KBM-7 (cell line): ENCODE measurements at places on chromosomes 11 and 22.

- no peak for DNase-seq
Observed at GRCh38 chr11:88194990-88195389, 19.7 kb upstream of the RAB38 start.

DNA sequence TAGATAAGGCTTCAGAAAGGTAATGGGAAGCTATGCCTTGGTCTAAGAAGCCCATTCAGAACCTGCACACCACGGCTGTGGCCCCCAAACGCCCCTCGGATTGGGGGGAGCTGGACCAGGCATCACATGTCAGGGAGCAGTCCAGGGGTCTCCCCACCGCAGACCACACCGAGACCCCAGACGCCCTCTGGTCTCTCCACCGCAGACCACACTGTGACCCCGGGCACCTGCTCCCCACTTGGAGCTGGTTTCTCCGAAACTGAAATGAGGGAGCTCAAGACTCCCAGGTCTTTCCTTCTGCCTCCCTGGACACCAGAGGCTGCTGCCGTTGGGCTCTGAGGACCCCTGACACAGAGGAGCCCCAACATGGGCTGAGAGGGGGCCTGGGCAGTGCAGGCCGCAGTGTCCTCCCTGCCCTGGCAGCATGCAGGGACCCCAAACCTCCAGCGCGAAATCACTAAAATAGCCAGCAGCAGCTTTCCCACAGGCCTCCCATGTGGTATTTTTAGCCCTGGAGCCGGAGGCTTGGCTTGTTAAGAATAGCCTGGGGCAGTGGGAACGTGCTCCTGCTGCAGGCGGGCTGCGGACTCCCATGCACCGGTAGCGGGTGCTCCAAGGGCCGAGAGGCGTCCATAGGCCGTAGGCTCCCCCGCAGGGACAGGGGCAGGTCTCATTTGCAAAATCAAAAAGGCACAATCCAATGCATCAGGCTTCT, 7.7 kb downstream of the LINC01488 start:
- DNase-seq, result no peak

GRCh38 chr11:69483170-69483569, 1.7 kb downstream of the LINC01488 start:
- DNase-seq, result no peak

DNA sequence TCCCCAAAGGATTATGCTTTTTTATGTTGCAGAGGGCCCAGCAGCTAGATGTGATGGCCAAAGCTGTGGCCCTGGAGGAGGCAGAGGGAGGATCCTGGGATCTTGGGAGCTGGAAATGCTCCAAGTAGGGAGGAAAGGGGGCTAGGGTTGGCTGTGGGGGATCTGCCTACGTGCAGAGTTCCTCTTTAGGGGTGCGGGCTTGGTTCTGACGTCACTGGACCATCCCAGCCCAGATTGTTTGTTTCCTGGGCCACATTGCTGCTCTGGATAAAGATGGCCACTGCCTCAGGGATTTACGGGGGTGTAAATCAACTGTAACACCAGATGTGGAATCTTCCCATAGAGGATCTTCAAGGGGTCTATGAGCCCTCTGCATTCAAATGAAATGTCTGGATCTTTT, 110.3 kb upstream of the SYT13 start:
- DNase-seq, result no peak

DNA sequence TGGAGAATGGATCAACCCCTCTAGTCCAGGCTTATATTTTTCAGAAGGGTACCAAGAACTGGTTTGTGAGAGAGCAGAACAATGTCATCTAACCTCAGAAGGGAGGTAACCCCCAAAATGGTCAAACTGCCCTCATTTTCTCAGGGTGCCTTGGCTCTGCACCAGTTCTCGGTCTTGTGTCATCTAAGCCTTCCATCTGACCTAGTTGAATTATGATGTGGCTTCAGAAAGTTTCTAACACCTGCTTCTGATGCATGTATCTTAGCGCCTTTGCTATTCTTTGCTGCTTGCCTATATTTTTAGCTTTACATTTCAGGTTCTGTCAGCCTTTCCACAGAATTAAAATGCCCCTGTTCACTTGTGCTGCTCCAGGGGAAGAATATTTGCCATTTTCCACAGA, 91.7 kb upstream of the E2F8 start:
- DNase-seq, result no peak

- no peak for DNase-seq
Observed at GRCh38 chr11:68081691-68082090, 39.5 kb downstream of the CHKA start.

DNA sequence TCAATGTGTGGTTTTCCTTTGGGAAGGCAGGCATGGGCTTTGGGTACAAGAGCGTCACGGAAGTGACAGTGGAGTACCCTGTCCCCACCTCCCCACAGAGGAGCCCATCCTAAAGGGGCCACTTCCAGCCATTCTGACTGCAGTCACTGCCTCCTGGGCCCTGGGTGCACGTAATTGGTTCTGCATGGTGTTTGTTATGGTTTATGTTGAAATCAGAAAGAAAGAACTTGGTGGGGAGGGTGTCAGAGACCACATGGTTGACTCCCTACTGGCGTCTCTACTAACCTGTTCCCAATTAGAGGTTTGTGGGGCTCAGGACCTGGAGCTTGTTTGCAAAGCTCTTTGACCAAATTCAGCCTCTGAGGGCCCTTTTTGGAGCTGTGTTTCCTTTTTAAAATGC, 40.8 kb downstream of the RIBC2 start:
- no peak for DNase-seq

GRCh38 chr22:50129121-50129736, 39.4 kb downstream of the MOV10L1 start:
- no peak for DNase-seq

GRCh38 chr22:23289851-23290724, 109.8 kb downstream of the BCR start:
- peak; percentile 62 for DNase-seq

- DNase-seq, result no peak
Observed at GRCh38 chr11:3674189-3674588, 3.0 kb upstream of the CHRNA10 start.

DNA sequence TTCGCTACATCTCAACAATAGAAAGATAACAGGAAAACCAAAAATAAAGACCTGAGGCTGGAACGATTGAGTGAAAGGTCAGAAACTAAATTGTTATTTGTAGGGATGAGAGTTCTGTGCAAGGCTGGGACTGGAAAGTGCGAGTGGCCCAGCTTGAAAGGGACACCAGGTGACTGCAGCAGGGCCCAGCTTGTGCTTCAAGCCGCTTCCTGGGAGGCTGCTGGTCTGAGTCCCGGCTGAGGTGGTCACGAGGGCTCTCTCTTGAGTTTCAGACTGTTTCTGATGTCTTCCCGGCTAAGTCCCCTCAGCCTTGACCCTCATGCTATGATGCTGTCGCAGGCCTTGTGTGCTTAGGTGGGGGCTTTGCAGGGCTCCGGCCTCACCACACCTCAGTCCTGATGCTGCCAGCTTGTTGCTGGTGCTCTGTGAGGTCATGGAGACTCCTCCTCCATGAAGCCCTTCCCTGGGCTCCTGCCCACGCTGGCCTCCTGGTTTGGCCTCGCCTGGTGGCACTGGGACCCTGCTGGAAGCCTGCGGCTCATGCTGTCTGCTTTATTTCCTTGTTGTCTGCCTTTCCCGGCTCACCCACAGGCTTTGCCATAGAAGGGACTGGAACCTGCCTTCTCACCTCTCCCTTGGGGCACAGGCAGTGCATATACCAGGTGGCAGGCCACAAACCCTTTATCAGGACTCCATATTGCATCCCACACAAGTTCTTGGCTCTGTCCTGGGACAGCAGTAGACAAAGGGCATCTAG, 4.0 kb downstream of the BANF1 start:
- no peak for DNase-seq

DNA sequence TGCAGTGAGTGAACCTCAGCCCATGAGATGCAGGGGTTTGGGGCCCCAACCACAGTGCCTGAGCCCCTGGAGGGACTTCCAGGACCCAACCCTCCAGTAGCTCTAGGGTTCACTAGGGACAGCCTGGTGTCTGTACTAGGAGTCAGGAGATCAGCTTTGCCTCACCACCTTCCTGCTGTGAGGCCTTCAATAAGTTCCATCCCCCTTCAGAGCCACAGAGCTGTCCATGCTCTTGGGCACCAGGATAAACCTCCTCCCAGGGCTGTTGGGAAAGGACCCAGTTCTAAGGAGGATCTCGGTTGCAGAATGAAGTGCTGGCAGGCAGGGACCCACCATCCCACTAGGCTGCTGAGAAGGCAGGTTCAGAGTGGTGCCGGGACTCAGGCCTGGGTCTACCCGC, 9.7 kb downstream of the ARHGEF17 start:
- DNase-seq, result no peak

- no peak for DNase-seq
Observed at GRCh38 chr11:38256436-38256835, 1658.4 kb upstream of the RAG2 start.

GRCh38 chr11:13010749-13011465, 1.8 kb downstream of the RASSF10 start:
- DNase-seq, result no peak

DNA sequence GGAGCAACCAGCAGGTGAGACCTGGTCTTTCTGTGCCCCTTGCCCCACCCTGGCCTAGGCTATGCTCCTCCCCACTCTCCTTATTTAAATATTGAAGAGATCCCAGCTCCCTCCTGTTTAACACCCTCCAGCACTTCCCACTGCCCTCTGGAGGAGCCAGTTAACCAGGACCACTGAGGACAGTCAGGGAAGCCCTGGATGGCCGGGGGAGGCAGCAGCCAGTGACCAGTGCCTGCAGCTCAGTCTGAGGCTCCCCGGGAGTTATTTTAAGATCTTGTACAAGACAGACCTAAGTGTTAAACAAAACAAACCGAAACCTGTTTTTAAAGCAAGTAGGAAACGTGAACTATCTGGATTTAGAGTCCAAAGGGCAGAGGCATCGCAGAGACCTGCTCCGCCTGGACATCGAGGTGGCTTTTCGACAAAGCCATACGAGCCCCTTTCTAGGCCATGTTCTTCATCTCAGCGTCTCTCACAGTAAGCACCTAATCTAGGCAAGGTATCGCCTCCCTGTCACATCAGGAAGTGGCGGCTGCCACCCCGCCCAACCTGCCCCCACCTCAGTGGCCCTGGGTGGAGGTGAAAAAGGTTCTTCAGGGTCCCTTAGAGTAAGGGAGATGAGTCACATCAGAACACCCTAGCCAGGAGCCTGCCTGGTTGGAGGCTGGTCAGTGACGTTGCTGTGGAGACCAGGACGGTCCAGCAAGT, 35.2 kb downstream of the TRMU start:
- DNase-seq, result no peak

DNA sequence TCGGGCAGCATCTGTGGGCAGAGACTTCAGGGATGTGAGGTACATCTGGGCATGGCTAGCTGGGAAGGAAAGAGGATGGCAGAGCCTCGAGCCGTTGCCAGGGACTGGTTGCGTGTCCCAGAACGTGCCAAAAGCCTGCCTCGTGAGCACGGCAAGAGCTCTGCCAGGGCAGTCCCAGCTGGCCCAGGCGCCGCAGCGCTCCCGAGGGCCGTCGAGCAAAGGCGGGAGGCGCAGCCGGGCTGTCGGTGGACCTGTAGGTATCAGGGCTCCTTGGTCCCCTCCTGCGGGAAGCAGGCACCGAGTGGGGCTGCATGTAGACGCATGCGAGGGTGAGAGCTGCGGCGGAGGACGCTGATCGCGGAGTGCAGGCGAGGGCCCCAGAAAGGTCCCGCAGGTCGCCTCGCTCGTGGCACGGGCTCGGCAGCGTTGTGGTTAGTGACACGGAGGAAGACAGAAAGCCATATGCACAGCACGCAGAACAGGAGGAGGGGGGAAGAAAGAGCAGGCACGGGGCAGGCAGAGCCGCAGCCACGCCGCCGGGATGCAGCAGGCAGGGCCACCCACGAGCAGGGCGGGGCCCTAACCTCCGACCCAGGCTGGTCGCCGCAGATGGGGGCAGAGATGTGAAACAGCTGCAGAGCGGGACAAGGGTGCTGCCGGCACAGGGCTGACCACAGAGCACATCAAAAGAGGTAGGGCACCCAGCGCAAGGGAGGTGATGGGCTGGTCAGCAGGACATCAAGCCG, 18.0 kb downstream of the LSP1 start:
- no peak for DNase-seq

- DNase-seq, result peak; percentile 60
Observed at GRCh38 chr11:10743354-10744000, 7.6 kb upstream of the CTR9 start.

- DNase-seq, result no peak
Observed at GRCh38 chr22:39138357-39138997, 14.0 kb downstream of the CBX7 start.

- DNase-seq, result no peak
Observed at GRCh38 chr11:118565051-118565450, 680 bp downstream of the IFT46 start.

DNA sequence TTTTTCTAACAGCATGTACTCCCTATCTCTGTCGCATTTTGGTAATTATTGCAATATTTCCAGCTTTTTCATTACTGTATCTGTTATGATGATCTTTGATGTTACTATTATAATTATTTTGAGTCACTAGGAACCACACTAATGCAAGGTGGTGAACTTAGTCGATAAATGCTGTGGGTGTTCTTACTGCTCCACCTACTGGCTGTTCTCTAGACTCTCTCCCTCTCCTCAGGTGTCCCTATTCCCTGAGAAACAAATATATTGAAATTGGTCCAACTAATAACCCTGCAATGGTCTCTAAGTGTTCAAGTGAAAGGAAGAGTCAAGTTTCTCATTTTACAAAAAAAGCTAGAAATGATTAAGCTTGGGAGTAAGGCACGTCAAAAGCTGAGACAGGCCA, 10.5 kb downstream of the ARL14EP start:
- peak; percentile 18 for DNase-seq

DNA sequence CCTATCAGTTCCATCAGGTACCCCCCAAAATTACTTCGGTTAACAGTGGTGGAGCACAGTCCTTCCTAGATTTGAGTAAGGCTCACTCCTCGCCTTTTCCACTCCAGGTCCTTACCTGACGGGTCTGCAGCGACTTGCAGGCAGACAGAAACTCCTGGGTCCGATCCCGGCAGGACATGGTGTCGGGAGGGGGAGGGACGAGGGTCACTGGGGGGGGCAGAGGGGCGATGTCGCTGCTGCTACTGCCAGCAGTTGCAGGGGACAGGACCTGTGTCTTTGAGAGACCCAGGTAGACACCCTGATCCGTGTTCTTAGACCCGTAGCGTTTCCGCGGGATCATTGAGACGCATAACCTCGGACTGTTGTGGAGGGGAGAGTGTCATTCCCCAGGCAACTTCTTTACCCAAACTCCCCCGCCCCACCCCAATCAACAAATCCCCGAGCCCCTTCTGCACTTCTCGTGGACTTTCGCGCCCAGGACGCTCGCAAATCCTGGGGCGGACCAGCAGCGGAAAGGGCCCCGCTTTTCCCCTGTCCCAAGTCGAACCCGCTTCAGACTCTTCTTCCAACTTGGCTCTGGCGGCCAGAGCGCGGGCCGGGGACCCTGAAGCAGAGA, 839 bp downstream of the STX5 start:
- DNase-seq, result no peak

GRCh38 chr11:59891781-59892181, 13.2 kb downstream of the OOSP3 start:
- DNase-seq, result no peak

- DNase-seq, result peak; percentile 21
Observed at GRCh38 chr11:74534216-74534945, 40.9 kb upstream of the LIPT2 start.

GRCh38 chr11:46666516-46666915, 33.9 kb downstream of the ARHGAP1 start:
- no peak for DNase-seq

- DNase-seq, result no peak
Observed at GRCh38 chr11:6474806-6475500, 1.2 kb upstream of the TRIM3 start.
